ENCODE measurements at places on chromosomes 5 and 9.

GRCh38 chr9:19876569-19877316 is 87.9 kb upstream of the SLC24A2 start:
- no peak for DNase-seq

DNA sequence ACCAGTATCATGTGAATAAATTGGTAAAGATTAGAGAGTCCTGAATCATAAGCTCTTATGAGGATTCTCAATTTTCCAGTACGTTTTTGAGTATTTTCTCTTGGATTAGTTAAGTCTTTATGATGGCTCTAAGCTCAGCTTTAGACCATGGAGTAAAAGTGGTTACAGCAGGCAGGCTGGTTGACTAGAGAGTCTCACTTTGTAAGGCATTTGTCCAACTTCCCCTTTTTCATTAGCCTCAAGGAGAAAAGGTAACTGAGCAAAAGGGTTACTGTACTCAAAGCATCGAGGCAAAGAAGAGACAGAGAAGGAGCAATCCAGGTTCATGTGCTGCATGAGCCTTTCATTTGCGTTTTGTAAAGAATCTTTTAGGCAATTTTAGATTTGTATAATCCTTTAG is 8.5 kb downstream of the NOP16 start:
- no peak for DNase-seq

- no peak for DNase-seq
Measured at GRCh38 chr5:97534166-97534565, 351.1 kb upstream of the RIOK2 start.

DNA sequence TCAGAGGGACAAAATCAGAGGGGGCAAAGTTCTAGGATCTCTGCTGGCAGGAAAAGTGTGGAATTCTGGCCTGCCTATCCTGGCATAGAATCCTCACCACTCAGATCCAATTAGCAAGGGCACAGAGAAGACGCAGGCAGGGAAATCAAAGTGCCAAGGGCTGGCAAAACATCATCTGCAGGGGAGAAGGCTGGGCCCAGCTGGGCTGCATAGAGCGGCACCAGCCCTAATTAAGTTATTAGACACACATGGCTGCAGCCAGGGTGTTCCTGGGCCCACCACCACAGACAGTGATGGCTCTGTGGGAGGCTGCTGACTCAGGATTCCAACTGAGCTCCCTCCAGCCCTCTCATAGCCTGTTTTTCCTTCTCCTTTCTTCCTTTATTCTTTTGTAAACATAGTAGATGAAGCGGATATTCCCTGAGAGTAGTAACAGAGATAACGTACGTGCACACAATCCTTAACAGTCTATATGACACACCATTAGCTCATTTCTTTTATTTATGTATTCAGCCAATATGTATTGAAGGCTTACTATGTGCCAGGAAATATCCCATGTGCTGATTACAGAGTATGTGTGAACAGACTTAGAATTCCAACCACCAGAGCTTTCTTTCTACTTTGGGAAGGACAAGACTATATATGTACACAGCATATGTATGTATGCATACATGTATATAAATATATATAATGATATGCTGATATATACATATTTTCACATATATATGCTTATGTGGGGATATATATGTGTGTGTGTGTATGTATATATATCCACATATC is 236.1 kb downstream of the ASTN2 start:
- DNase-seq = no peak

DNA sequence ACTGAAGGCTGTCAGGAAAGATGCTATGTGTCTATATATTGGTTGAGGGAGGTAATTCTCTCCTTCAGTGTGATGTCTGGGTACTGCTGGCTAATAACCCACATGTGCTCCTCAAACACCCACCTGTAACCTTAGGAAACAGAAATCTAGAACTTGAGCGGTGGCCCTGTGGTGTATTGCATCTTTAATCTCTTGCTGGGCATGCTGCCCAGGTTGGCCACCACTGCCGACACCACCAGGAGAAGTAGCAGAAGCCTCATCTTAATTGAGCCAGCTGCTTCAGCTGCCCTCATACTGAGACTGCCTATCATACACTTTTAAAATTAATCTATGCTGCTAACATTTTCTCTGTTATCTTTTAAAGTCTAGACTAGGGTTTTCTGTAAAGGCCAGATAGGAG is 103.5 kb upstream of the C5orf63 start:
- DNase-seq = no peak
